Natural killer cell treated with Interleukin-12 subunit alpha and Interleukin-12 subunit beta and Interleukin-15 and Interleukin-18, amount 100 ng/mL, for 72 hours (primary cell): ENCODE measurements at places on chromosomes 5 and 9. TPM values are rescaled to one million over a fixed set of nuclear protein-coding genes. Genes with fewer than 3 reads are reported as not detected.

FOXD1 gene
- total RNA-seq = 1.5 TPM

TSLP gene
- total RNA-seq = not detected

DNA sequence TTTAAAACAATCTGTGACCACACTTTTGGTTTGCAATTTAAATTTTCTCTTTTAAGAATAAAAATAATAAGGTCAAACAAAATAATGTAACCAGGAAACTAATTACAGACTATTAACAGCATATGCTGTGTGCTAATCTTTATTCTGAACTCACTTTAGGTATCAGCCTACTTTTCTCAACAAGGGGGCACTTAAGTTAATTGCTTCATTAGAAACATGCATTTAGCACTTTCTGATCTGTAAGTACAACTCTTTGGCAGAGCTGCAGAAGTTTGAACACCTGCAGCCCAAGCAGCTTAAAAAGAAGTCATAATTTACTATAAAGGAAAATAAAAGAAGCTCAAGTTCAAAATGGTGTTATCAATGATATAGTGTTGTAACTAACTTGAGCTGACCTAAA lies 21.7 kb downstream of the XRCC4 start:
- peaks cover 6% of the 10 kb centered on the region for H3K36me3 ChIP-seq
- no peaks in the 10 kb centered on the region for H3K27me3 ChIP-seq
- peaks cover 4% of the 10 kb centered on the region for H3K4me1 ChIP-seq
- H3K4me3 ChIP-seq = no peak overlapping the region
- no peak for DNase-seq

DNA sequence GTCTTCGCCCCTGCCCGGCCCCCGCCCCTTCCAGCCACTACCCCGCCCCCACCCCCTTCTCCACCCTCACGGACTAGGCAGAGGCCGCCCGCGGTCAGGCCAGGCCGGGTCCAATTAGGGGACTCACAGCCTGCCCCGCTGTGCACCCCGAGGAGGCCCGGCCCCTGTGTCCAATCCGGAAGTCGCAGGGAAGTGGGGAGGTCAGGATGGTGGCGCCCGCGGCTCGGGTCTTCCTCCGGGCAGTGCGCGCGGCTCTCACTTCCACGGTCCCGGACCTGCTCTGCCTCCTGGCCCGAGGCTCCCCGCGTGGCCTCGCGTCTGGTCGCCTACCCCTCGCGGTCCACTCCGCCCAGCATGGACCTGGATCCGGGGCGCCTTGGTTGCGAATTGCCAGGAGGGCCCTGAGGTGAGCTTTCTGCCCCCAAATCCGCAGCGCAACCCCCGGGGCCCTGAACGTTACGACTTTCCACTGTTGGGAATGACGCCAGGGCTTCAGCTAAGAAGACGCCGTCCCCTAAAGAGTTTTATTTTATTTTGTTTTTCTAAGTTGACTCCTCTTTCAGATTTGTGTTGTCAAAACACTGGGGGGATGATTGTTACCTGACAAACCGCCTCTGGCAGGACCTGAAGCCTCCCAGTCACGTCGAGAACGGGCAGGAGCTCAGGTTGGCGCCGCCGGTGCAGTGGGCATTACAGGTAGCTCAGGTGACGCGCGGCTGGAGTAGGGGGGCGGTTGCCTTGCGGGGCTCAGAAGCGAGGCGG lies 763 bp upstream of the IRX2 start:
- no peaks in the 10 kb centered on the region for H3K4me1 ChIP-seq
- DNase-seq = no peak

- DNase-seq = no peak
- peaks cover 45% of the 10 kb centered on the region for H3K4me1 ChIP-seq
- no peaks in the 10 kb centered on the region for H3K27me3 ChIP-seq
- H3K4me3 ChIP-seq = no peak overlapping the region
- peaks cover 11% of the 10 kb centered on the region for H3K36me3 ChIP-seq
Measured at GRCh38 chr5:68392617-68393016, 177.1 kb downstream of the PIK3R1 start.

DNA sequence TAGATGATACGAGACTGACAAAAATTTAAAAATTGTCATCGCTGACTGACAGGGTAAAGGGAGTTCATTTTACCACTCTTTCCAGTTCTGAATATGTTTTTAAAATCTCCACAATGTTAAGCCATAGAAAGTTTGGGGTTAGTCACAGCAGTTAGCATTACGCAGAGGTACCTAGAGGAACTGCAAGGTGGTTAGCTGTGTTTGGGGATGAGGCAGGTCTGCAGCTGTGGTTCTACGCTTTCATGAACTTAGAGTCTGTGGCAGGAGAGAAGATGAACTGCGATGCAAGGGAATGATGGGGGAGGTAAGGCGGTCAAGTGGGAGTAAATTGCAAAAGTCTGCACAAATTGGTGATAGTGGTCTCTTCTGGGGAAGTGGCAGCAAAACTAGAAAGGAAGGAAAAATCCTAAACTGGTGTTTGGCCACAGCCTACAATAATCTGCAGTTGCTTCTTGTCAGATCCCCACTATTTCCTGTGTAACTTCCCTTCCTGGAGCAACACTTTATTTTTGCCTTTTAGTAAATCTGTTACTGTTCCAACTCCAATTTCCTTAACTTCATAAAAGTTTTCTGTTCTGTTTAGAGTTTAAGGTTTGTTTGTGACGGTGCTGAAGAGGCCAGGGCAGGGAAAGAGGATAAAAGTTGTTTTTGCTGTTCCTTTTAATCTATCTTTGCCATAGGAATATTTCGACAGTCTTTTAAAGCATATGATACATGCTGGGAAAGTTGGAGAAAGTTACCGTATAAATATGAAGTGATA lies 38.6 kb upstream of the SNX2 start:
- H3K27me3 ChIP-seq = peaks cover 18% of the 10 kb centered on the region
- H3K4me3 ChIP-seq = no peak overlapping the region
- peaks cover 6% of the 10 kb centered on the region for H3K4me1 ChIP-seq
- H3K27ac ChIP-seq = no peak overlapping the region

- peak; percentile 8 for DNase-seq
- H3K27me3 ChIP-seq = peaks cover 8% of the 10 kb centered on the region
- H3K27ac ChIP-seq = no peak overlapping the region
Measured at GRCh38 chr5:149224282-149224681, 47.4 kb upstream of the AFAP1L1 start.

DNA sequence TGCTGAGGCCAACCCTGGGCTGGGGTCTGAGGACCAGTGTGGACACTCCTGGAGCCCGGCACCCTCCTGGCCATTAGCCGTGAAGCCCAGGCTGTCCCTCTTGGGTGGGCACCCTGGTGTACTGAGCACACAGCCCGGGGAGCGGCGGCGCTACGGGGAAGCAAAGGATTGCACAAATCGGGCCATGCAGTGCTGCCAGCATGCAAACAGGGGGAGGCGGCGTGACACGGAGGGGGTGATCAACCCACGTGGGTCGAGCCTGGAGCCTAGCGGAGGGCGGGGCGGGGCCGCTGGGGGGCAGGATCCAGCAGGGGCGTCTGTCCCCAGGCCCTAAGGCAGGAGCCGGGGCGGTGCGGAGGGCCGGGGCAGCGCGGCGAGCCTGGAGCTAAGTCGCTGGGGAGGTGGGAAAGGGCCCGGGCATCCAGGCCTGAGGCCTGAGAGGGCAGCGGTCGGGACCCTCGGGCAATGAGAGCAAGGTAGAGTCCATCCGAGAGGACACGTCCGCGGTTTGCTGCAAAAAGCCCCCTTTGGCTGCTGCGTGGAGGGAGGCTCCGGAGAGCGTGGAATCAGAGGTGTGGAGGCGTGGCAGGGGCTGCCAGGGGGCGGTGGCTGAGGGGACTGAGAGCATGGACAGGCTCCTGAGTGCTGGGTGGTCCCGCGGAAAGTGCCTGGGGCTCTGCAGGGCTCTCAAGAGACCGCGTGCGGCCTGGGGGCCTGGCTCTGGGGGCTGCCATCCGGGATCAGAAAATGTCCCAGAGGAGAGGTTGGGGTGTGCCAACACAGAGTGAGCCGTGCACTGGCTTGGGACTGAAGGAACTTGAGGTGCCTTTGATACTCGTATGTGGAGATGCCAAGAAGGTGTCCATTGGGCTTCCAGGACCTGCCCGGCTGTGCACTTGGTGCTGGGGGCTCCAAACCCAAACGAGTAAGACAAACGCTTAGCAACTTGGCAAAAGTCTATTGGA lies 94.2 kb downstream of the BARX1 start:
- no peak overlapping the region for H3K4me3 ChIP-seq
- peaks cover 38% of the 10 kb centered on the region for H3K27me3 ChIP-seq
- H3K36me3 ChIP-seq = no peaks in the 10 kb centered on the region
- H3K27ac ChIP-seq = no peak overlapping the region
- no peak for DNase-seq

DNA sequence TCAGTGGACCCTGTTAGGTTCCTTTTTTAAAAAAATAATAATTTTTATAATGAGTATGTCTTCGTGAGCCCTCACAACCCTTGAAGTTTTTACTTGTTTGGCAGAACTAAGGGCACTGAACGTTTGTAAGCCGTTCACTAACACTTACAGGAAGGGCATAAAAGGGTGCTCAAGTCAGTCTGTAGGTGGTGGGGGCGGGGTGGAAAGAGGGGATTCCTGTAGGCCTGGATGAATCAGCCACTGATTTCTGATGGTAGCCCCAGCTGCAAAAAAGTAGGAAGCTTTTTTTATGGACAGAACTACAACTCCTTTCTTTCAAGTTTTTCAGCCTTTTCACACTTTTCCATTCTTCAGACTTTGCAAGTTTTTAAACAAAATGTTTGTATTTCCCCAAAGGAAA lies 35.8 kb downstream of the PIK3R1 start:
- H3K4me3 ChIP-seq = peak overlapping the region; percentile 49
- no peaks in the 10 kb centered on the region for H3K27me3 ChIP-seq
- H3K27ac ChIP-seq = peak overlapping the region; percentile 91
- H3K4me1 ChIP-seq = peaks cover 77% of the 10 kb centered on the region
- no peak for DNase-seq
